ENCODE measurements at places on chromosomes 7 and 10.

GRCh38 chr10:64786989-64787388 is 1265.8 kb downstream of the REEP3 start:
- DNase-seq, result no peak

GRCh38 chr10:22986771-22987542 is 59.1 kb downstream of the ARMC3 start:
- no peak for DNase-seq

DNA sequence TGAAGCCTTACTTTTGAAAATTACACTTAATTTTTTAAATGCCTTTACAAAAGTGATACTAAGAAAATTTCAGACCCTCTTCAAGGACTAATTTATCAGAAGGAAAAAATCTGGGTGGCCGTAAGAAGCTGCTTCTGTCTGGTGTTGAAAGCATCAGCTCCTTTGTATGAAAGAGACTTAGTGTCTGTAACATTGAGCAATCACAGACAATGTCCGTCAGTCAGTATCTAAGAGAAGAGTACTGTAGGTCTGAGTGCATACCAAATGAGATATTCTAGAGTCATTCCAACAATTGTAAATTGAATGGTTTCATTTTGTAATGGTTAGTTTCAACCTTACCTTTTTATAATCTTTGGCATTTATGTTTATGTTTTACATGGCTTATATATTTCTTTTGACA is 11.1 kb upstream of the MDFIC start:
- no peak for DNase-seq

DNA sequence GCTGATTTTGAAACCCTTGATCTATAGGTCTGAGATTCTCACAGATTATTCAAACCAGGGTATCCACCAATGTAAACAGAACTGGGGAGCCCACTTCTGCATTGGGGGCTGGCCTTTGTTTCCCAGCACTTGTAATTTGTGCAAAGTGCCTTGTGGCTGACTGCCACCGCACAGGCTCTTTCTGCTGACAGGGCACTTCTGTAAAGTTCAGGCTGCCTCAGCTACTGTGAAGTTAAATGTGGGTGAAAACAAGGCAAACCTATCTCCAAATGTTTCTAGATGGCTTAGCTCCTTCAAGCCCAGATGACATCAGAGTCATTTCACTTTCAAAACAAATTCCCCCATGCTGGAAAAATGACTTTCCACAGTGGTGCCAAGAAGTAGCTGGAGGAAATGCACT is 54.7 kb downstream of the GRID1 start:
- no peak for DNase-seq

DNA sequence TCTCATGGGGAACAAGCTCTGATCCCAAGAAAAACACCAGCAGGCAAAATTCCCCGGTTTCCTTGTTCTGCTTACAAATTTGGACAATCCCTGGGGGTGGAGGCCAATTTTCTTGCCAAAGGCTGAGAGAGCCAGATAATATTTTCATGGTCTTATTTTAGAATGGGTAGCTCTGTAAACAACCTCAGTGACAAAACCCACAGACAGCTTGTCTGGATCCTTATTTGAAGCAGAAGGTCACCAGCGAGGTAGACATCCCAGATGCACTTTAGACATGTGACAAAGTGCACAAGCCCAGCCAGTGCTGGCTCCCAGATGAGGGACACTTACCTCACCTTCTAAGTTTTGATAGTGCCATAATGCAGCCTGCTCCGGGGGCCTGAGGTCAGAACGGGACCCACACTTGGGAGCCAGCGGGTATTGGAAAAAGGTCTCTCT is 102.6 kb upstream of the DDC start:
- no peak for DNase-seq
